ENCODE measurements at places on chromosomes 2 and 18. TPM values are rescaled to one million over a fixed set of nuclear protein-coding genes. Genes with fewer than 3 reads are reported as not detected.

DNA sequence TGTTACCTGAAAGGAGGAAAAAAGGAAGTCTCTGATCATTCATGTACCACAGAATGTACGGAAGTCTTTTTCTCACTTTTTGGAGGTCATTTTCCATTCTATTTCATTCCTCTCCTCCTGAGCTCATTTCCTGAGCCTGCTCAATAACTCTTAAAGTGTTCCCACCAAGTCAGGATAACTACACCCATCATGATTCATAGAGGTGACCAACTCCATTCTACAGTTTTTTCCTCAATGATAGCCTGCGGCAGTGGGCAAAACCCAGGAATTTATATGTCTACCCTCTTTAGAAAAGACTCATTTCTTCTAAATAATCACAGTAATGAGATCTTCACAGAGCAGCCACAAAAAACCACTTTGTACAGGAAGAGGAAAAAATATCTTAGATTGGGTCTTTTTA is 372.5 kb downstream of the RBM43 start:
- DNase-seq, result no peak

Gene GALNT3
- 20.3 TPM for polyA plus RNA-seq

DNA sequence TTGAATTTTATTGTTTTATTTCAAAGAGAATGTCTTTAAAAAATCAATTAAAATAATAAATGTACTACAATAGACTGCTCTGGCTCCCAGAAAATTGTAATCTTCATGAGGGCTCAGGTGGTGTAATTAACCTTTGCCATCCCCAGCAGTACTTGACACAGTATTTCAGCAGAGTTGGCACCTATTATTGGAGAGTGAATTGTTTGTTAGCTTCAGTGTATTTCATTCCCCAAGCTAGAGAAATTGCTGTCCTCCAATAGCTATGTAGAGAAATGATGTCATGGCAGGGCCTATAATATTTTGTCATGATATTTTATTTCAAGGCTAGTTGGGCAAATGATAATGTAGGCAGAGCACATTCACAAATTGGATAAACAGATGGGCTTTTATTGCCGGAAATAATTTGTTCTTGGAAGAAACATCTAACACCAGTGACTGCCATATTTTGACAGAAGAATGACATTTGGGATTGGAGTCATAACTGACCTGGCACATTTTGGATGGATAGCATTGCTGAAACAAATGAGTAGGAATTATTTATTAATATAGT is 712.0 kb upstream of the NXPH2 start:
- DNase-seq, result no peak

Gene SNRNP27
- polyA plus RNA-seq, result 75.0 TPM

Gene ICOS
- not detected for polyA plus RNA-seq
